Pancreas (tissue), 10 donors: ENCODE measurements at places on chromosomes 1 and 21. TPM values are rescaled to one million over a fixed set of nuclear protein-coding genes. Genes with fewer than 3 reads are reported as not detected.

DNA sequence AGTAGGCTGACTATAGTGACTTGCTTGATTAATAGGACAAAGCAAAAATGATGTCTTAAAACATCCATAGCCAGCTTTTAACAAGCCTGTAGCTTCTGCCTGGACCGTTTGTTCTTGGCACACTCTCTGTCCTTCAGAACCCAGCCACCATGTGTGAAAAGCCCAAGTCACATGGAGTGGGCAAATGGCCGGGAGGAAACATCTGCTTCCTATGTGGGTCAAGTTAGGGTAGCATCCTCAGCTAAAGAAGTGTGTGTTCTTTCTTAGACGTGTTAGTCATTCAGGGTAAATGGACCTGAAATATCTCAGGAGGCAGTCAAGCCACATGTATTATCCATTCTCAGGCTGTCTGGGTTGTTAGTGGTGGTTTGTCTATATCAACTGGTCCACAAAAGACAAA, 23.4 kb downstream of the RD3 start:
- no peak overlapping the region for H3K4me3 ChIP-seq
- H3K36me3 ChIP-seq: no peaks in the 10 kb centered on the region
- H3K27me3 ChIP-seq: no peaks in the 10 kb centered on the region
- H3K4me1 ChIP-seq: peaks cover 5% of the 10 kb centered on the region

- no peak for DNase-seq
- H3K27me3 ChIP-seq: no peaks in the 10 kb centered on the region
- no peaks in the 10 kb centered on the region for H3K36me3 ChIP-seq
- H3K4me1 ChIP-seq: no peaks in the 10 kb centered on the region
- no peak overlapping the region for H3K27ac ChIP-seq
These were observed 184.4 kb downstream of the C1orf94 start for GRCh38 chr1:34361121-34361520.

- H3K36me3 ChIP-seq: peaks cover 19% of the 10 kb centered on the region
- H3K27me3 ChIP-seq: no peaks in the 10 kb centered on the region
- peaks cover 14% of the 10 kb centered on the region for H3K4me1 ChIP-seq
- no peak overlapping the region for H3K4me3 ChIP-seq
These were observed 16.1 kb downstream of the UTP11 start for GRCh38 chr1:38028671-38029070.

DNA sequence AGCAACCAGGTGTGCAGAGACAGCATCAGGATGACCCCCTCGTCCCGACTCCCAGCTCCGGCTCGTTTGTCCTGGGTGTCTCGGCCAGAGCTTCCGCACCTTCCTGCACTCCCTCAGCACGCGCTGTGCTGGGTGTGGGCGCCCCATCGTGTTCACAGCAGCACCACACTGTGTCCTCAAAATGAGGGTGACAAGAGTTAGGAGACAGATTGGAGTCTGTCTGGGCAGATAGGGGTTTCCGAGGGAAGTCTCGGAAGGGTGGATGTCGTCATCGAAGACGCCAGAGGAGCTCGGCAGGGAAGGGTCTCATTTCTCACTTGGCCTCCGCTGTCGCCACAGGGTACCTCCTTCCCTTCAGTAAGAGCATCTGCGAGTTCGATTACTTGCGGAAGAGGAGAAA, 4.1 kb downstream of the CCDC27 start:
- H3K27me3 ChIP-seq: no peaks in the 10 kb centered on the region
- DNase-seq: no peak
- no peaks in the 10 kb centered on the region for H3K36me3 ChIP-seq

DNA sequence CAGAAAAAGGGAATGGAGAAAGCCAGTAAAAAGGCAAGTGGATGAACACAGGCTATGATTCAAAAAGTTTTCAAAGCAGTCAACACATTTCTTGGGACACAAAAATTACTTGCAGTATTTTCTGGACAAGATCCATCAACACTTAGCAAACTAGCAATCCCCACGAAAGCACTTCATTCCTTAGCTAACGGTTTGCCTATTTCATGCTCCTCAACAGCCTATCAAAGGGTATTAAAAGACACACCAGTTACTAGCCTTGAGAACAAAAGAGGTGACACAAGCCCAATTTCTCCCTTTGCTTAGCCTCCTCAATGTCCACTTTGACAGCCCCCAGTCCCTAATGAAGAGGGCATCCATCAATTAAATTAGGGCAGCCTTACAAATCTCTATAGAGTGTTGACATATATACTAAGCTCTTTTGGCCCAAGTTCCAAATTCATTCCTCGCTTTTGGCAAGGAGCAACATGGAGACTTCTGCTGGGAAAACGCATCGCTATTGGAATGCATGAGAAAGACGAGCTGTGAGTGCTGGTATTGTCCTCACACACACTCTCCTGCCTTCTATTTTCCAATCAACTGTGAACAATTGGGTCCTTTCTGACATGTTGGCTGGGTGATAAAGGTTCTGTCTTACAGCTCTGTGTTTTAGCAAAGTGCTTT, 180.0 kb downstream of the TNR start:
- H3K27me3 ChIP-seq: no peaks in the 10 kb centered on the region
- no peak overlapping the region for H3K4me3 ChIP-seq
- DNase-seq: no peak
- no peaks in the 10 kb centered on the region for H3K4me1 ChIP-seq
- H3K27ac ChIP-seq: no peak overlapping the region
- no peaks in the 10 kb centered on the region for H3K36me3 ChIP-seq

DNA sequence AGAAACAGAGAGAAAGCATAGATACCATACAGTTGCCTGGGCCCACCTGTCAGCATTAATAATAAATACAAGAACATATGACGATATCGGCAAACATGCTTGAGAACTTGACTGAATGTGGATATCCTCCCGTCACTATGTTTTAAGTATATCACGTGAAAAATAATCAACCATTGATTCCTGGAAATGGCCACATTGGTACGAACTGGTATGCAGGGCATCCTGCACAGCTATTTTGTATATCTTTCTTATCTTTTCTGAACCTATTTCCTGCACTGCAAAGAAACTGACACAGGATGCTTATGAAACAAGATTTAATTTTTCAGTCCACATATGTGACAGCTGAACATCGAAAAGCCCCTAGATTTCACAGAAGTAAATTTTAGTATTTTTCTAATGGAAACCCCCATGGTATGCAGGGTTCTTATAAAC, 22.8 kb upstream of the RGS1 start:
- H3K36me3 ChIP-seq: no peaks in the 10 kb centered on the region
- no peaks in the 10 kb centered on the region for H3K4me1 ChIP-seq
- H3K4me3 ChIP-seq: no peak overlapping the region
- H3K27ac ChIP-seq: no peak overlapping the region
- H3K27me3 ChIP-seq: no peaks in the 10 kb centered on the region
- no peak for DNase-seq

DNA sequence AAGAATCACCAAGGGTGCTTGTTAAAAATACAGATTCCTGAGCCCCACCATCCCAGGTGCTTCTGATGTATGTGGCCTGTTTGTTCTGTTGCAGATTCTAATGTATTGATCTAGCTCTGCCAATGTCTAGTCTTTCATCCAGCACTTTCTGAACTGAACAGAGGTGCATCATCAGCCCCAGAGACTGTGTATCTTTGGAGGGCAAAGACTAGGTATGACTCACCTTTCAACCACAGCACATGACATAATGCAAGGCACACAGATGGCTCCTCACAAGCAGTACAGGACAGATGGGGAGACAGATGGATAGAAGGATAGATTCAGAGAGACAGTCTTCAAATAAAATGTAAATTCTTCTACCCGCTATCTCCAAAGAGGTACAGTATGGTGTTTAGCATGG, 32.3 kb downstream of the CD58 start:
- no peaks in the 10 kb centered on the region for H3K4me1 ChIP-seq
- H3K36me3 ChIP-seq: no peaks in the 10 kb centered on the region
- no peaks in the 10 kb centered on the region for H3K27me3 ChIP-seq
- no peak overlapping the region for H3K27ac ChIP-seq
- no peak overlapping the region for H3K4me3 ChIP-seq
- DNase-seq: no peak

DNA sequence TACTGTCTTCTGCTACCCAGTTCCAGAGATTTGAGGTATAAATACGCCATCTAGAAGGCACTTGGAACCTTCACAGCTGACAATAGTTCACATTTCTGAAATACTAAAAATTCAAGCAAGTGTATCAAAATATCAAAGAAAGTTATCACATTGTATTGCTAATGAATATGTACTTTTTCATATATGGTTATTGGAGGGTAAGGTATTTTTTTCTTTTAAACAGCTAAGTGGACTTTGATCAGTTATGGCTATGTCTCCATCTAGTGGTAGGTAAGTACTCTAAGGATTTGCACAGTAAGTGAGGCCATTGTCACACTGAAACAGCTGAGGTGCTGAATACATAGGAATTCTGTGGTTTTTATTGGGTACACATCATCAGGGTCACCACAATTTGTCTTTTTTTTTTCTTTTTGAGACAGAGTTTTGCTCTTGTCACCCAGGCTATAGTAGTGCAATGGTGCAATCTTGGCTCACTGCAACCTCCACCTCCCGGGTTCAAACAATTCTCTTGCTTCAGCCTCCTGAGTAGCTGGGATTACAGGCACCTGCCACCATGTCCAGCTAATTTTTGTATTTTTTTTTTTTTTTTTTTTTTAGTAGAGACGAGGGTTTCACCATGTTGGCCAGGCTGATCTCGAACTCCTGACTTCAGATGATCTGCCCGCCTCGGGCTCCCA, 49.1 kb upstream of the CR2 start:
- no peak overlapping the region for H3K27ac ChIP-seq
- H3K27me3 ChIP-seq: no peaks in the 10 kb centered on the region
- peaks cover 3% of the 10 kb centered on the region for H3K4me1 ChIP-seq
- no peak for DNase-seq
- H3K36me3 ChIP-seq: no peaks in the 10 kb centered on the region

GRCh38 chr1:96238426-96238825, 483.2 kb upstream of the PTBP2 start:
- no peaks in the 10 kb centered on the region for H3K27me3 ChIP-seq
- H3K4me1 ChIP-seq: no peaks in the 10 kb centered on the region
- no peak overlapping the region for H3K27ac ChIP-seq

GRCh38 chr1:23074012-23074411, 54.7 kb downstream of the KDM1A start:
- H3K27ac ChIP-seq: no peak overlapping the region
- H3K36me3 ChIP-seq: peaks cover 52% of the 10 kb centered on the region
- H3K4me3 ChIP-seq: no peak overlapping the region
- DNase-seq: no peak
- H3K27me3 ChIP-seq: no peaks in the 10 kb centered on the region
- no peaks in the 10 kb centered on the region for H3K4me1 ChIP-seq

GRCh38 chr1:184483101-184483683, 96.4 kb downstream of the C1orf21 start:
- no peaks in the 10 kb centered on the region for H3K36me3 ChIP-seq
- H3K27ac ChIP-seq: peak overlapping the region; percentile 65
- no peaks in the 10 kb centered on the region for H3K27me3 ChIP-seq
- DNase-seq: peak; percentile 56

The CDC20 gene
- 1.7 TPM for total RNA-seq

The CLDN8 gene
- total RNA-seq: not detected

The CDKN2C gene
- 11.5 TPM for total RNA-seq
